ENCODE measurements at places on chromosomes 5 and 9.

DNA sequence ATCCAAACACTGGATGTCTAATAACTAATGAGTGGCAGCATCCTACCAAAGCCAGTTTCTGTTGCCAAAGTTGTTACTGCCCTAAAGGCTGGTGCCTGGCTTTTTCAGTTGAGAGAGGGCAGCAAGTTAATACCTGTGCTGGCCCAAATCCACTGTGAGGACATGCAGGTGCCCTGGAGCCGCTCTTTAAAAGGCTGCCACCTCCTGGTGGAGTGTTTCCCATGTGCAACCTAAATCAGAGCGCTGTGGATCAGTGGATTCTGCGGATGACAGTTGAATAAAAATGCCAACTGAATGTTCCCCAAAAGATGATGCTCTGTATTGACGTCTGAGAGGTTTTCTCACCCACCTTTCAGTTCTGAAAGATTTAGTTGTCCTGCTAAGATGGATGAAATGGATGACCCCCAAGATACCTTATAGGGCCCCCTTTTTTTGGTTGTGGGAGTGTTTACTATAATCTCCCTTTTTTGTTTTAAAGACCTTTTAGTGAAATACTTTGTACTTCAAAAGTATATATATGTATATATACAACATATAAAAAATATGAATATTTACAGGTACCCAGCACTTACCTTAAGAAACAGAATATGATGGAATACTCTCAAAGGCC is 146.4 kb downstream of the EGFLAM start:
- no peak for DNase-seq

DNA sequence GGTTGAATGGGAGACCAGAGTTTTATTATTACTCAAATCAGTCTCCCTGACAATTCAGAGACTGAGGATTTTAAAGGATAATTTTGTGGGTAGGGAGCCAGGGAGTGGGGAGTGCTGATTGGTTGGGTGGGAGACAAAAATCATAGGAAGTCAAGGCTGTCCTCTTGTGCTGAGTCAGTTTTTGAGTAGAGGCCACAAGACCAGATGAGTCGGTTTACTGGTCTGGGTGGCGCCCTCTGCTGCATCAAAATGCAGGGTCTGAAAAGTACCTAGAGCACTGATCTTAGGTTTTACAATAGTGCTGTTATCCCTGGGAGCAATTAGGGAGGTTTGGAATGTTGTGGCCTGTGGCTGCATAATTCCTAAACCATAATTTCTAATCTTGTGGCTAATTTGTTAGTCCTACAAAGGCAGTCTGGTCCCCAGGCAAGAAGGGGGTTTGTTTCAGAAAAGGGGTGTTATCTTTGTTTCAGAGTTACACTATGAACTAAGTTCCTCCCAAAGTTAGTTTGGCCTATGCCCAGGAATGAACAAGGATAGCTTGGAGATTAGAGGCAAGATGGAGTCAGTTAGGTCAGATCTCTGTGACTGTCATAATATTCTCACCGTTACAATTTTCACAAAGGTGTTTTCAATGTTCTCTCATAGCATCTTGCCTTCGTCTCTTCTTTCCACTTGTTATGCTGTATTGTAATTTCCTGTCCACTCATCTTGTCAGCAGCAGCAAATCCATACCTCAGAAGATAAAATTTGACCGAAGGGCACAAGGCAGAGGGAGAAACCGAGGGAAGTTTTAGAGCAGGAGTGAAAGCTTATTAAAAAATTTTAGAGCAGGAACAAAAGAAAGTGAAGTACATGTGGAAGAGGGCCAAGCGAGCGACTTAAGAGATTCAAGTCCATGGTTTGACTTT is 59.2 kb upstream of the CLINT1 start:
- DNase-seq, result peak; percentile 83

- peak; percentile 13 for DNase-seq
Measured at GRCh38 chr5:138900281-138900965, 25.3 kb upstream of the LRRTM2 start.

DNA sequence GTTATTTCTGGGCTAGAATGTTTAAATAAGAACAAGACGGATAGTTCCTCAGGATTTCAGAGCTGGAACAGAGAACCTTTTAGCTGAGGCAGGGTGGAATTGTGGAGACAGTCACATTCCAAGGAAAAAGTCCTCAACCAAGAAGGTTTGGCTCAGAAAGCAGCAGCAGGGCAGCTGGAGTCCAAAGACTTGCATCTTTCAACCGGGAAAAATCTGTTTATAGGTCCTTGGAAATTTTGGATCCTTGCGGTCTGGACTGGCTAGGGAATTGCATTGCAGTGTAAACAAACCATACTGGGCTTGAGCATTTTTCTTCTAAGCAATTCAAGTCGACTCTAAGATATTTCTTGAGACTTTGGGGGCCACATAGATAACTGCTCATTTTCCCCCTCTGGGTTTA is 40.8 kb upstream of the HMHB1 start:
- no peak for DNase-seq

GRCh38 chr9:90942555-90942954 is 140.9 kb downstream of the SYK start:
- DNase-seq, result no peak

DNA sequence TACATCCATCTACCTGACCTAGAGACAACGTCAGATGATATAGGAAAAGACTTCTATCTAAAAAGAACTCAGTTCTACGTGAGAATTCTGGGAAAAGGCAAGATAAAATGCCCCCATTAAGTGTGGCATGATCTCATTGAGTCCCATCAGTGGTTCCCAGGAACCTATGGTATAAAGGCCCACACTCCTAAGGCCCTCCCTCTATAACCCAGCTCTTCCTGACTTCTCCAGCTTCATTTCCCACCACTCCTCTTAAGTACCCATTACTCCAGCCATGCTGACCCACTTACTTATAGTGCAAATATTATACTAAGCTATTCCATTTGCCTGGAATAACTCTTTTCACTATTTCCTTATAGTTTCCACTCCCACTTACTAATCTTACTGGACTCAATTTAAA is 95.4 kb upstream of the NR5A1 start:
- DNase-seq, result no peak

GRCh38 chr9:14216612-14217194 is 97.2 kb downstream of the NFIB start:
- no peak for DNase-seq

DNA sequence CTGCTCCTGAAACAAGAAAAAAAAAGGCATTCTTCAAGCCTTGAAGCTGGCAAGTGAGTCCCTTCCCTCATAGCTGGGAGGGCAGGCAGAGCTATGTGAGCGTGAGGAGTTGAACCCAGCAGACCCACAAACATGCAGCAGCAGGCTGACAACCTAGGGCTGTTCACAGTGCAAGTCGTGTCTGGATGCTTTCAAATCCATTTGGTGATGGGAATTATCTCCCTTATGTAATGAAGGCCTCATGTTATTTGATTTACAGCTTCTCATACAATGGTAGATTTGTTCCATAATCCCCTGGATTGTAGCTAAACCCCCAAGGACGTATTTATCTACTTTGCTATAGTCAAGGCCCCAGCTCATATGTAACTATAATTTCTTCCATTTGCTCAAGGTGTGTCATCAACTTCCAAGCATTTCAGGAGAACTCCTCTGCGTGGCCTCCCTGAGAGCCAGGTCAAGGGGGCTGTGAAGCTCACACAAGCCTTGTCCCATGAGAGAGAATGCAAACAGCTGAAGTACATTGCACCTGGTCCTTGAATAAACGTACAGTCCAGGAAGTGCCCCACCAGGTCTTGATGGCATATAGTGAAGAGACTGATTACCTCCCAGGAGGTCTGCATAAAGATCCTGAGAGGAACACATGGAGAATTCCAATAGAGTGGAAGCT is 124.8 kb upstream of the SLC1A3 start:
- DNase-seq, result no peak

- DNase-seq, result no peak
Measured at GRCh38 chr9:20553558-20554149, 68.6 kb downstream of the MLLT3 start.

- peak; percentile 20 for DNase-seq
Measured at GRCh38 chr9:33619666-33620404, 95.8 kb downstream of the ANKRD18B start.

- peak; percentile 59 for DNase-seq
Measured at GRCh38 chr5:180135128-180135955, 63.8 kb upstream of the RNF130 start.

DNA sequence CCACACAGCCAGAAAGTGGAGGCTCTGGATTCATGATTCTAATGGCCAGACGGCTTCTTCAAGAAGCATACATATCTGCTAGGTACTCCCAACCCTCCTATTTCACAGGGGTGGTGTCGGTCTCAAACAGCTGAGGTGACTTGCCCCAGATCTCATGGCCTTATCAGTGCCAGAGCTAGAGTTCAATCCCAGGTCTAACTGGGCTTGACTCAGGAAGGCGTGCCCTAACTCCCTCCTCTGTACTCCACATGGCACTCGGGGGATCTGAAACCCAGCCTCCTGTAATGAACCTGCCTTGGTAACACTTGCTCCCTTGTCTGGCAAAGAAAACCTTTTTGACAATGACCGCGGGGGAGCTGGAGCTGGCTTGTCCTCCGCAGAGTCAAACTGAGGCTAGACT is 2.1 kb downstream of the QRFP start:
- DNase-seq, result no peak

DNA sequence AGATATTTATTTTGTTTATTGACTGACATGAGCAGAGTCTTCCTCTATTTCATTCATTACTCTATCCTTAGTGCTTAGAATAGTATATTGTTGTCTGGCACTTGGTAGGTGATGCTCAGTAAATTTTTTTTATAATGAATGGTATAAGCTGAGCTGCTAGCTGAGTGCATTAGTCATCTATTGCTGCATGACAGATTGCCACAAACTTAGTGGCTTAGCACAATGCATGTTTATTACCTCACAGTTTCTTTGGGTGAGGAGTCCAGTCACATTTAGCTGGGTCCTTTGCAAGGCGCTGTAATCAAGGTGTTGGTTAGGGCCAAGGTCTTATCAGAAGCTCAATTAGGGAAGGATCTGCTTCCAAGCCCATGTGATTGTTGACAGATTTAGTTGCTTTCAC is 23.1 kb downstream of the SMAD5 start:
- DNase-seq, result no peak

DNA sequence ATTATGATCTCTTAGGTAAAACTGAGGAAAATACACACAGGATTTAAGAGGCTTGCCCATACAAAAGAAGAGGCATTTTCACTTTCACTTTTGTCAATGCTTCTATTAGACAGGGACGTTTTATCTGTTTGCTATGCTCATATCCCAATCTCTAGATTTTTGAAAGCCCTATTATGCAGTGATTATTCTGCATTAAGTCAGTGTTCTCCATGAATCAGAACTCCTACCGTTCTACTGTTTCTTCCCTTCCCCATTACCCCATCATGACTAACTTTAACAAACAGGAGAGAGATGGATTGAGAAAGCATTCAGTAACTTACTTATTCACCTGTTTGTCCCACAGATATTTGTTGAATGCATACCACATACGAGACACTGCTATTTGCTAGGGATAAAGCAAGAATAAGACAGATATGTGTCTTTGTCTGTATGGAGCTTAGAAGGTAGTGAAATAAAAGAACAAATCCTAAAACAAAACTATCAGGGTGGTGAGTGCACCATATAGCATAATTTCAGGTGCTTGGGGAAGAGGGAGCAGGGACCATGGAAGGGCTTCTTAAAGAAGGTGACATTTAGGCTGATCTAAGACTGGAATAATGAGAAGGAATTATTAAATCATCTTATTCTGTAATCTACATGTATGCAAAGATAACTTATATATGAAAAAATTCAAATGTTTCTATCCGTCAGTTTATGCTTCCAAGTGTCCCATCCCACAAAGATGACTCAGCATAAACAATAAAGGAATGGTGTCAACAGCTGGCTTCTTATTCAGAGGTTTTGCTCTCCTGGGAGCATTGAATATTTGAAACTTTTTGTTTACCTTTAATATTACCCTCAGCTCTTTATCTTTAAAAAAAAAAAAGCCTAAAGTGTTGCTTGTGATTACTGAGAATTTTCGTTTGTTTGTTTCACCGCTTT is 328.1 kb downstream of the HINT1 start:
- DNase-seq, result peak; percentile 5

GRCh38 chr5:88021141-88021540 is 247.5 kb downstream of the TMEM161B start:
- no peak for DNase-seq

- DNase-seq, result no peak
Measured at GRCh38 chr5:97601651-97602050, 418.6 kb upstream of the RIOK2 start.

- no peak for DNase-seq
Measured at GRCh38 chr5:34831303-34831702, 7.7 kb upstream of the TTC23L start.

- no peak for DNase-seq
Measured at GRCh38 chr5:80387063-80387768, 20.6 kb upstream of the ZFYVE16 start.

- DNase-seq, result no peak
Measured at GRCh38 chr9:20681467-20681866, 2.6 kb upstream of the FOCAD start.

DNA sequence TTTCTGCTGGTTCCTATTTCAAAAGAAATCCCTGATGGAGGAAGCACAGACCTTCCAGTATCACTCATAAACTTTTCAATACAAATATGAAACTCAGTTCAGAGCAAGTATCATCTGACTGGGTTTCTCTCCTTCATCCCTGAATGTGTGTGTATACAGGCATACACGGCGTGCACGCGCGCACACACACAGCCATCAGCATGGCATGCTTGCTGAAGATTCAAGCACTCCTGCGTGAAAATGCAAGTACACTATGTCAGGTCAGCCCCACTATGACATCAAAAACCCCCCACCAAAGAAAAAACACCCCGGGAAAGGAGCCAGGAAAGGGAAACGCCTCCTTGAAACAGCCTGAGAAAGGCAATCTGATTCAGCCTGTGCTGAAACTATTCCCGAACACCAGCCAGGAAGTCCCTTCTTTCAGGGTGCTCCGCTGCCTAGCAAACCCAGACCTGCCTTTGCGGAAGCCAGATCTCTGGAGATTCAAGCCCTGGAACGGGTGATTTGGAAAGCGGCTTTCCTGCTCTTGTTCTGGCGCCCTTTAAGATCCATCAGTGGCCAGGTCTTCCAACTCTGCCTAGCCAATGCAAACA is 831 bp downstream of the KLHL3 start:
- peak; percentile 56 for DNase-seq

- no peak for DNase-seq
Measured at GRCh38 chr5:181105391-181106025, 25.5 kb downstream of the OR2V1 start.

DNA sequence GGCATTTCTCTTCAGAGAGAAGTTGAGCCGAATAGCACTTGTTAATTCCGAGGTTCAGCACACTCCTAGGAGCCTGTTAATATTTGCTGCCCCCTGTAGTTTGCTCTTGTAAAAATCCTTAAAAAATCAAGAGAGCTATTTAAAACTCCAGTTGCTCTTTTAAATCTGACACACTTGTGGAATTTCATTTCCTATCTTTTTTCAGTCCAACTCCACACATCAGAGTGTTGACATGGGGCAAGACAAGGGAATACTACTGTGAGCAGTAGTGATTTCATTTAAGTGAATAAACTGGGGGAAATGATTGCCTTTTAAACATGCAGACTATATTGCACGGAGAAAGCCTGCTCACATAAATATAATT is 1096.3 kb upstream of the DMAC1 start:
- peak; percentile 1 for DNase-seq

- DNase-seq, result no peak
Measured at GRCh38 chr9:88437210-88438146, 49.2 kb downstream of the SPIN1 start.
